Activated effector memory CD4-positive, alpha-beta T cell treated with Interleukin-2 at 50 U/mL for 16 hours (primary cell): ENCODE measurements at places on chromosomes 1 and 21.

DNA sequence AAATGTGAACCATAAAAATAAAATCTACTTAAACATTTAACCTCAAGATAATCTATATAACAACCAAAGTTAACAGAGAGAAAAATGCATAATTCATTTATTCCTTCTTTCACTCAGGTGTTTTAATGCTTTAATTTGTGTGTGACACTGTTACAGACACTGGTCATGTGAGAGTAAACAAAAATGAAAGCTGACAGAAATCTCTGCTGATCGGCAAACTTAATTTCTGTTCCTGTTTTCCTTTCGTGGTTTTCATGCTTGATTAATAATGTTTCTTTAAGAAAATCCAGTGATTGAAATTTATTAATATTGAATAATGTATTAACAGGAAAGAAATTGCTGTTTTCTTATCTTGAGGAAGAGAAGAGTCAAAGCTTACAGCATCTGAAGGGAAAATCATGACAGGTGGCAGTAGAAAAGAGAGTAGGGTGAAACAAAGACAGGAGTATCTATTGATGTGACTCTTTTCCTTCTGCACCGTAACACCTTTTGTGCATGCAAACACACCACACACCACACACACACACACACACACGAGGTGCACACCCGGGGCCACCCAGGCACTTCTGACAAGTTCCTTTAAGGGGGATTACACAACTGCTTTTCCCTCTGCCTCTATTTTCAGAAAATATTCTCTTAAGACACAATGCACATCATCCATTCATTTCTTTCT, 1.6 kb downstream of the OR2AK2 start:
- no peak for DNase-seq

- no peak for DNase-seq
These were observed 178.0 kb downstream of the CAMTA1 start for GRCh38 chr1:6962996-6963911.

GRCh38 chr1:75165264-75165663, 31.1 kb downstream of the LHX8 start:
- DNase-seq: no peak

DNA sequence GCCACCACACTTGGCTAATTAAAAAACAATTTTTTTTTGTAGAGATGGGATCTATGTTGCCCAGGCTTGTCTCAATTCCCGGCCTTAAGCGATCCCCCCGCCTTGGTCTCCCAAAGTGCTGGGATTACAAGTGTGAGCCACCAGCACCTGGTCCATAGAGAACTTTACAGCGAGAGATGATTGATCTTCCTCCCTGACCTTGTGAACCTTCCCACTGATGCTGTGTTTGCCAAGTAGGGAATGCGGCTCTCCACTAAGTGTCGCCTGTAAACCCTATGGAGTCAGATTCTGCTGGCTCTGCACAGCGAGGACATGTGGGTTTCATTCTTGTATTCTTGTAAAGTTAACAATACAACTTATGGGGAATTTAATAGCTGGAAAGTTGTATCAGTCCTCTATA, 81.3 kb upstream of the LYST start:
- DNase-seq: no peak

DNA sequence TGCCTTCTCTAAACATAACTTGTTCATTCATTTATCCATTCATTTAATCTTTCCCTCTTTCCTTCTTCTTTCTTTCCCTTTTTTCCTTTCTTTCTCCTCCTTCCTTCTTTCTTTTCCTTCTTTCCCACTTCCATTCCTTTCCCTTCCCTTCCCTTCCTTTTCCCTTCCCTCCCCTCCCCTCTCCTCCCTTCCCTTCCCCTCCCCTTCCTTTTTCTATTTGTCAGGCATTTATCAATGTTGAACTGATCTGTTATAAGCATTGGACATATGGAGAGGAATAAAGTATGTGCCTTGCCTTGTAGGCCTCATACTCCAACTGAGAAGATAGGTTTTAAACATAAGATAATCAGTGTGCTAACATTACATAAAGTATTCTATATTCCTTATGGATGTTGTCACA, 23.7 kb upstream of the ATP6V1G3 start:
- no peak for DNase-seq

DNA sequence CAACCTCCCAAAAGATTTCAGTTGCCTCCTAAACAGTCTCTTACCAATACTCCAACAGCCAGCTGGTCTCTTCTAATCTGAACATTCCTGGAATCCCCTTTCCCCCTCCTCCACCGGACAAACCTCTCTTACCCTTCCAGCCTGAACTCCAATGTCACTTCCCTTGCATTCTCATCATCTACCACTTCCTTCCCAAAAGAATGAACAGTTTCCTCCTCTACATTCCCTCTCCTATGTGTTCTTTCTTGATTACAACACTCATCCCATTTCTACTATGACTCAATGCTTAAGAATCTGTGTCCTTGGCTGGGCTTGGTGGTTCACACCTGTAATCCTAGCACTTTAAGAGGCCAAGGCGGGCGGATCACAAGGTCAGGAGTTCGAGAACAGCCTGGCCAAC, 417.1 kb downstream of the SETD4 start:
- DNase-seq: no peak

DNA sequence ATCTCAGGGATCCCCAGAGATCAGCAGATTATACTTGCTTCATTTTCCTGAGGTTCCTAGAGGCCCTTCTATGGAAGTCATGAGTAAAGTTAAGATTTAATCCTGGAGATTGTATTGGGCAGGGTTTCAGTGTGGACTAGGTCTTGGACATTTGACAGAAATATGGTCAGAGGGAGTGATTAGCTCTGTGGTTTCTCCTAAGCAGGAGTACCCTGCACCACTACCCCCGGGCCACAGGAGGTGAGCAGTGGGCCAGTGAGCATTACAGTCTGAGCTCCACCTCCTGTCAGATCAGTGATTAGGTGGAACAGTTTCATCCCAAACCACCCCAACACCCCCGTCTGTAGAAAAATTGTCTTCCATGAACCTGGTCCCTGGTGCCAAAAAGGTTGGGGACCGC, 43.2 kb downstream of the PHACTR4 start:
- no peak for DNase-seq

- DNase-seq: no peak
These were observed 82.5 kb upstream of the MAP1LC3C start for GRCh38 chr1:242081446-242081845.

DNA sequence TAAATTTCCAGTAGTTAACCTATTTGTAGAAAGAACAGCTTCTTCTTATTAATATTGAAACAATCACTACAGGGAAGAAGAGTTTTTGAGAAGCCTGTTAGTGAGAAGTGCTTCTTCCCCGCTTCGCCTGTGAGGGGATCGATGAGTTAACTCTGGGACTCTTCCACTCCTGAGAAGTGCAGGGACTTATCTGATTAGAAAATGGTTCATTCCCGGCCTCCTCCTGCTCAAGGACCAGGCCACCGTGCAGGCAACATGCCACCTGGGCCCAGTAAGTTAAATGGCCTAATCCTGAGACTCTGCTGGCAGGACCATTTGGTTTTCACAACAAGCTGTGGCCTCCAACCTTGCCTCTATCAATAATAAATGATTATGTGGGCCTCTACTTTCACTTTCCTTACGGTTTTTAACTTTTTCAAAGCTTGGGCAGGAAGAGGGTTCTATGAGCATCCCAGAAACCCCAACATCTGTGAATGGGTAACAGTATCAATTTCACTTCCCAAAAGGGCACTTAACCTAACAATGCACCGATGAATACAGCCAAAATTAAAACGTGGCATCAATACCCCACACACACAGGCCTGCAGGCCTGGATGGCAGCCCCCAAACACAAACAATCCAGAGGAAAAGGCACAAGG, 33.1 kb downstream of the SIPA1L2 start:
- DNase-seq: no peak

DNA sequence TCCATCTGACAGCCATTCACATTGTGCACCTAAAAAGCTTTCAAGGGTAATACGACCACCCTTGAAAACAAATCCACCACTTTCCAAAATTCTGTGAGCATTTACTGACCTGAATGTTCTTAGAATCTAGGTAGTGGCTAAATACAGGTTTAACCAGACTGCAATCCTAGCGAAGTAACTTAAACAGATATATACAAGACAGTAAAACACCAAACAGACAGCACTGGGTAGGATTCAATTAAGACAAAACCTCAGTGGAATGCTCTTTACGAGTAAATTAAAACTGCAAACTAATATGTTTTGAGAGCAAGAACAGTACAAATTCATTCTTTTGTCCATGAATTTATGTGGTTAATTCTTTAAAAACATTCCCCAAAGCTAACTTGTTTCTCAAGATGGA, 354.2 kb upstream of the ESRRG start:
- DNase-seq: no peak

DNA sequence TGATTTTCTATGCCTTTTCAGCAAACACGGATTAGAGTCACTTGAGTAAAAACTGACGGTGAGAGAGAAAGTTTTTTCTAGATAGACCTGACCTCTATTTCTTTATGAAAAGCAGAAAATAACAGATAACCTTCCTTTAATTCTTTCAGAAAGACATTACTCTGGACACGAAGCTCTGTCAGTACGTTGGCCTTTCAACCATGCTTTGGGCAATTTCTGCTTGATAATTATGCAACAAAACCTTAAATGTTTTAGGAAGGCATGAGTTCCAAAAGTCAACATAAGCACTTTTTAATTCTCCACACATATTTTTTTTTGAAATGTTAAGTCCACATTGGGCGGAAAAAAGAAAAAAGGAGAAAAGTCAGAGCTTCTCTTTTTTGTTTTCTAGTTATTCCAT, 137.8 kb downstream of the AKT3 start:
- DNase-seq: no peak

DNA sequence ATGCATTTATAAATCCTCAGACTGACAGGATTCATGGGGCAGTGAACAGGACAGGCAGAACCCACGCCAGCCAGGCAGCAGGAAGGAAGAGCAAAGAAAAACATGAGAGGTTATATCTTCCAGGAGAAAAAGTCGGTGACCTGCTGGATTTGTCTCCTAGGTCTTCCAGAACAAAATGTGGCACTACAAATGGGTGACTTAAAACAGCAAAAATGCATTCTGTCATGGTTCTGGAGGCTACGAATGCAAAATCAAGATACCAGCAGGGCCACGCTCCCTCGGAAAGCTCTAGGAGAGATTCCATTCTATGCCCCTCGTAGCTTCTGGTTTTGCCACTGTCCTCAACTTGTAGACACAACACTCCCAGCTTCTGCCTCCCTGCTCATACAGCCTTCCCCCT, 63.4 kb downstream of the PSMG1 start:
- no peak for DNase-seq

- DNase-seq: peak; percentile 14
These were observed 4.3 kb upstream of the NADK start for GRCh38 chr1:1782399-1783221.

- DNase-seq: no peak
These were observed 207.1 kb downstream of the SLC35F3 start for GRCh38 chr1:234111458-234112142.

GRCh38 chr1:87941337-87941946, 612.8 kb downstream of the LMO4 start:
- no peak for DNase-seq

DNA sequence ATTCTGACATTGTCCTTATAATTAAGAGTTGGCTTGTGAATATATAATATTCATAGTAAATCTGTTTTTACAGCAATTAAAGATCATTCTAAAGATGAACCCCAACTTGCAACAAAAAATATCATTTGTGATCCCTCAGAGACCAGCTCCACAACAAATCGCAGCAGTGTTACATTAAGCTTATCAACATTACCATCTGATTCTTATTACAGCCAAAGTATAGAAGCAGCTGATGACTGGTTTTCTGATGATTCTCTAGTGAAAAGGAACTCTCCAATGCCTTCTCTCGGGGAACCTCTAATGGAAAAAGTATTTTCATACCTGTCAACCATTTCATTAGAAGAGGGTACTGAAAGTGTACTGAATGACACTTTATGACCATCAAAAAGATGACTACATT, 45.4 kb downstream of the C1orf185 start:
- no peak for DNase-seq

GRCh38 chr1:77467741-77468140, 185.9 kb downstream of the AK5 start:
- DNase-seq: no peak

DNA sequence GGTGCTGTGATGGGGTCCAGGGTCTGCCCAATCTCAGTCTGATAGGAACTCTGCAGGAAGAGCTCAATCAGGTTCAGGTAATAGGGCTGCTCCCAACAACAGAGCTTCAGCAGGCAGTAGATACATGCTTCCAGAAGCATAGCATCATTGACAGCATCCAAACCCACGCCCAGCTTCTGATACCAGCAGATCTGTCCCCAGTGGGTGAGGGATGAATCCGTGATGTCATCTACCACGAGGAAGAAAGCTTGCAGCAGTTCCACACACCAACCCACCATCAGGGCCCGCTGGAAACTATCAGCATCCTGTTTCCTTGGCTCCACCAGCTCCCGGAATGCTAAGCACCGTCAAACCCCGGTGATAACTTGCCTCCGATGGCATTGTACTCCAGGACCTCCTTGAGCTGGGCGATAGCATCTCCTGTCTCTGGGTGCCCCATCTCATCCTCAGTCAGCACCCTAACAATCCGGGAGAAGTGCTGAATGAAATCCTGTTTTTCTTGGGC, 14.7 kb downstream of the NEK2 start:
- no peak for DNase-seq

- DNase-seq: no peak
These were observed 3.6 kb downstream of the OTUD3 start for GRCh38 chr1:19885821-19886220.

GRCh38 chr1:227544067-227545050, 19.0 kb upstream of the ZNF678 start:
- no peak for DNase-seq

GRCh38 chr1:157517016-157517415, 35.3 kb downstream of the FCRL5 start:
- no peak for DNase-seq

- DNase-seq: no peak
These were observed 203.4 kb downstream of the ZNF648 start for GRCh38 chr1:181858135-181858534.

DNA sequence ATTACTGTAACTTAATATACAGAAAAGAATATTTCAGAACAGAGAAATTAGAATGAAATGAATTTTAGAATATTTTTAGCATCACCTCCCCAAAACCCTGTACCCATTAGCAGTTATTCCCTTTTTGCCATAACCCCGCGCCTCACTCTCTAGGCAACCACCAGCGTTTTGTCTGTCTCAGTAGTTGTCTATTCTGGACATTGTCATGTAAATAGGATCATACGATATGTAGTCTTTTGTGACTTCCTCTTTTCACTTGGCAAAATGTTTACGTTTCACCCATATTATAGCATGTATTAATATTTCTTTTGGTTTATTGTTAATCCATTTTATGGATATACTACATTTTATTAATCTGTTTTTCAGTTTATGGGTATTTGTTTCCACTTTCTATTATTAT, 24.9 kb downstream of the SOAT1 start:
- DNase-seq: no peak
